ENCODE measurements at places on chromosomes 5 and 9.

- no peak for DNase-seq
Measured at GRCh38 chr9:88308831-88309560, 79.2 kb upstream of the SPIN1 start.

DNA sequence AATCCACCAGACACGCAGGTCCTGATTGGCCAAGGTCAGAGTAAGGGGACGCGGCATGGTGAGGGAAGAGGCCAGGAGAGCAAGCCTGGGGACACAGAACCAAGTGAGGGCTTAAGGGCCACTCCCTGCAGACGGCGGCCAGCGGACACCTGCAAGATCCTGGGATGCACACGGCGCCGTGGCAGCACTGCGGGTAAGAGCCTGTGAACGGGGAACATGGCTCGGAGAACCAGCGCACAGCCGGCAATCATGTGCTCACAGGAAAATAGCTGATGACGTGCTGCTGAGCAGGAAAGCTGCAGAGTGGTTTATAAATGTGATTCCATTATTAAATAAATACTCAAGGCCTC, 27.0 kb upstream of the NSMF start:
- DNase-seq: peak; percentile 47

DNA sequence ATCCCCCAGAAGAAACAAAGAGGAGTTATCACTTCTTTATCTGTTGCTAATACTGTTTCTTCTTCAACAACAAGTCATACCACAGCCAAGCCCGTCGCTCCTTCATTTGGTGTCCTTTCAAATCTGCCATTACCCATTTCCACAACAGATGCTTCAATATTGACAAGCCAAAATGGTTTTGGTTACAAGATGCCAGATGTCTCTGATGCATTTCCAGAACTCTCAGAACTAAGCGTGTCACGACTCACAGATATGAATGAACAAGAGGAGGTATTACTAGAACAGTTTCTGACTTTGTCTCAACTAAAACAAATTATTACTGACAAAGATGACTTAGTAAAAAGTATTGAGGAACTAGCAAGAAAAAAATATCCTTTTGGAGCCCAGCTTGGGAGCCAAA, 16.0 kb upstream of the HAND1 start:
- DNase-seq: no peak

DNA sequence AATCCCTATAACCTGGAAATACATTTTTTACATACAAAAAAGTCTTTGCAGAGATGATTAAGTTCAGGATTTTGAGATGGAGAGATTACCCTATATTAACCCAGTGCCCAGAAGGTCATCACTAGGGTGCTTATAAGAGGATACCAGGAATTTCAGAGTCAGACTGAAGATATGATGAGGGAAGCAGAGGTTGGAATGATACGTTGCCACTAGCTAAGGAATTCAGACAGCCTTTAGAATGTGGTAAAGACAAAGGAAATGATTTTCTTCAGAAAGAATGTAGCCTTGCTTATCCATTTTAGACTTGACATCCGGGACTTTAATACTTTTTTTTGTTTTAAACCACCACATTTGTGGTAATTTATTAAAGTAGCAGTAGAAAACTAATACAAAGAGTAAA, 2176.8 kb upstream of the C9orf72 start:
- no peak for DNase-seq

DNA sequence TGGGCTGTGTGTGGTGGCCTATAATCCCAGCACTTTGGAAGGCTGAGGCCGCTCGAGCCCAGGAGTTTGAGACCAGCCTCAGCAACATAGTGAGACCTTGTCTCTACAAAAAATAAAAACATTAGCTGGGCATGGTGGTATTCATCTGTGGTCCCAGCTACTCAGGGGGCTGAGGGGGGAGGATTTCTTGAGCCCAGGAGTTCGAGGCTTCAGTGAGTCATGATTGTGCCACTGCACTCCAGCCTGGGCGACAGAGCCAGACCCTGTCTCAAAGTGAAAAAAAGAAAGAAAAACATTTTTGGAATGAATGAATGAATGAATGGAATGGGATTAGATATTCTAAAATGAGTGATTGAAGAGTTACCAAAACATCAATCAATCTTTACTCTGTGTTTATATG, 85.8 kb downstream of the FGF1 start:
- no peak for DNase-seq

GRCh38 chr5:66015196-66015960, 89.0 kb downstream of the ERBIN start:
- no peak for DNase-seq

- DNase-seq: no peak
Measured at GRCh38 chr9:38254151-38254550, 138.4 kb upstream of the ALDH1B1 start.
